ENCODE measurements at places on chromosomes 13 and 19.

DNA sequence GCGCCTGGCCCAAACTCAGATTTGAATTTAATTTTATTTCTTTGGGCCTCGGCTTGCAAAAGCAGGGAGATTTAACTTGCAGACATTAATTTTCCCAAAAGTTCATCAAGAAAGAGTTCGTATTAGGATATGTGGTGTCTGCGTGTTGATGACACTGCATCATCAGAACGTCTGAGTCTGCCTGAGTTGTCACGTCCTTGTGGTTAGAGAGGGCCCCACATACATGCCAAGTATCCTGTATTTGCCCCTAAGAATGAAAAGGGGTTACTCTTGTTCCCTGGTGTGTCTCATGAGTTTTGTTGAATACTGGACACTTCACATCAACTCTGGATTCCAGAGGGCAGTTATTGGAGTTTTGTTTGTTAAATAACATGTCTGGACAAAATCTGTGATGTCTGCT is 5.6 kb upstream of the TEX29 start:
- DNase-seq = no peak

GRCh38 chr19:47032171-47032811 is 12.7 kb downstream of the NPAS1 start:
- DNase-seq = no peak

GRCh38 chr13:105638426-105638825 is 897.0 kb downstream of the EFNB2 start:
- no peak for DNase-seq

GRCh38 chr19:7349961-7350711 is 1.4 kb downstream of the ARHGEF18 start:
- no peak for DNase-seq

DNA sequence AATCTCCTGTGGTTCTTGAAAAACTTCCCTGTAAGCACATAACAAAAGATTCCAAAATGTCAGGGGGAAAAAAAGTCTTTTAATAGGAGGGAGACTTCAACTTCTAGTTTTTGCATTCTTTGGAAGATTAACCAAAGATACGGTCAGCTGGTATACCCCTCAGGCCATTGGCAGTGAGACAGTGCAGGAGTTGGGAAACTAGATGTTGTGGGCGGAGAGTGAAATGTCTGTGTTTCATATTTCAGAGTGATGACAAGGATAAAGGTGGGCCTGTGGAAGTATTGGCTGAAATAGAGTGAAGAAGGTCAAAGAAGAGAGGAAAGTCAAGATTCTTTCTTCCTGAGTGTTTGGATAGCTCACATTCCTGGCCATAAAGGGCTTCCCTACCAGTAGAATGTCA is 40.8 kb downstream of the CYP2B6 start:
- no peak for DNase-seq

DNA sequence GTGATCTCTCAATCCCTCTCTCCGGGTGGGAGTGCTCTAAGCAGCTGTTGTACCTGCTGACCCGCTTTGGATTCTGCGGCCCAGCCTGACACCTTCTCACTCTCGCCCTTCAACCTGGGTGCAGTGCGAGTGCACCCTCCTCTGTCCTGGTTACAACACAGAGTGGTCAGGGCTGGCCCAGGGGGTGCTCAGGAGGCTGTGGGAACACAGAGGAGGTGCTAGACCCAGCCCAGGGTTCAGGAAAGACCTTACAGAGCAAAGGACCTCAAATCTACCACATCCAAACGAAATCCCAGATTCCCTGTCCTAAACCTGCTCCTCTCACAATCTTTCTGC is 23.7 kb downstream of the ZNF175 start:
- no peak for DNase-seq
